NCI-H526 treated with DMSO at 0.1 percent for 48 hours (cell line): ENCODE measurements at places on chromosomes 2 and 18.

GRCh38 chr2:57693965-57694364 lies 352.6 kb upstream of the VRK2 start:
- DNase-seq, result no peak

GRCh38 chr2:190930411-190930810 lies 49.8 kb downstream of the GLS start:
- DNase-seq, result no peak

- no peak for DNase-seq
Observed at GRCh38 chr18:62499263-62499650, 23.6 kb upstream of the ZCCHC2 start.

GRCh38 chr2:43414586-43415135 lies 181.2 kb downstream of the THADA start:
- no peak for DNase-seq

DNA sequence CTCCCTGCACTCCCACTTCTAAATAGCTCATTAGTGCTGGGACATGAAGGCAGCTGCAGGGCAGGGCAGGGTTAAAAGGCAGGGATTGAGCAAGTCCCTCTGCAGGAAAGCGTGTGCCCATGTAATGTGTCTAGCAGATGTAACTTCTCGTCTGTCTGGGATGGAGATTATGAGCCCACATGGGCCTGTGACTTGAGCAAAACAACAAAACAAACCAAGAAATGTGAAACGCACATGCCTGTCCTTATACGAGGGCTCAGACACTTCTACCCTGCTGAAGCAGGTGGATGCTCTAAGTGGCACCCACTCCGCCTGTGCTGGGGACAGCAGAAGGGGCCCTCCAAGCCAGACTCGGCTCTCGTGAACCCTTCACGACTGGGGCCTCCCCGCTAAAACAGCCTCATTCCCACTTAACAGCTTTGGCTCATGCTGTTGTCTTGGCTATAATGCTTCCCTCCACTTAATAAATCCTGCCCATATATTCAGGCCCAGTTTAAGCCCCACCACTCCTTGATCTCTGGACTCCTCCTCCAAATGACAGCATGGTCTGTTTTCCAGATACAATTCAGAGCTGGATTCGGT lies 40.9 kb downstream of the TMEM247 start:
- no peak for DNase-seq

- DNase-seq, result no peak
Observed at GRCh38 chr2:9308186-9308955, 101.8 kb downstream of the ASAP2 start.

DNA sequence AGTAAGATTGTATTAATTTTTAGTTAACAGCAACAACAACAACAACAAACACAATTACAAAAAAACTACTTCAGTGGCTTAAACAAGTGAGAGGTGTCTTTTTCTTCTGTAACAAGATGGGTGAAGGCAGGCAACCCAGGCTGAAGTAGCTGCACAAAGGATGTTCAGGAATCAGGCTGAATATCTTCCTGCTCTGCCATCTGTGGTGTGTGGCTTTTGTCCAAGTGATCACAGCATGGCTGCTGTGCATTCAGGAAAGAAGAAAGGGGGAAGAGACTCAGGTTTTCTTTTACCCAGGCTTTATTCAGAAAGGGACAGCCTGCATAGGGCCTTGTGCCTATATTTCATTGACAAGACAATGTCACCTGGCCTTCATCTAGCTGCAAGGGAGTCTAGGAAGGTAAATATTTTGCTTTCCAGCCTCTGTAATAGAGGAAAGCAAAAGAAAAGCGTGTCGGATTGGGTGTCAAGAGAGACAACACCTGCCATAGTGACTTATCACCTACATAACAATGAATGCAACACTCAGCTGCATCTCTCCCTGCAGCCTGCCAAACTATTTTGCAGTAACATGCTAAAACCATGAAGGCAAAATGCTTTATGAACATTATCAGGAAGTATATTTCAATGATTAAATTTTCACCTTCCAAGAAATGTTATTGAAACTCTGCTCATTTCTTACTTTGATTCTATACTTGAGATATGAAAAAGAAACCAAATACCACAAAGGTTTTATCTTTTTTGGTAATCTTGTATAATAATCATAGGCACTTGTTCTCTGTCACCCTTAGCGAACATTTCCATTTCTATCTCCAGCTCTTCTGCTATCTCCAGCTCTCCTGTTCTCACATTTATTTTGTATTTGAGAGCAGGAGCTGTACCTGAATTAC lies 14.6 kb downstream of the G6PC2 start:
- DNase-seq, result no peak

DNA sequence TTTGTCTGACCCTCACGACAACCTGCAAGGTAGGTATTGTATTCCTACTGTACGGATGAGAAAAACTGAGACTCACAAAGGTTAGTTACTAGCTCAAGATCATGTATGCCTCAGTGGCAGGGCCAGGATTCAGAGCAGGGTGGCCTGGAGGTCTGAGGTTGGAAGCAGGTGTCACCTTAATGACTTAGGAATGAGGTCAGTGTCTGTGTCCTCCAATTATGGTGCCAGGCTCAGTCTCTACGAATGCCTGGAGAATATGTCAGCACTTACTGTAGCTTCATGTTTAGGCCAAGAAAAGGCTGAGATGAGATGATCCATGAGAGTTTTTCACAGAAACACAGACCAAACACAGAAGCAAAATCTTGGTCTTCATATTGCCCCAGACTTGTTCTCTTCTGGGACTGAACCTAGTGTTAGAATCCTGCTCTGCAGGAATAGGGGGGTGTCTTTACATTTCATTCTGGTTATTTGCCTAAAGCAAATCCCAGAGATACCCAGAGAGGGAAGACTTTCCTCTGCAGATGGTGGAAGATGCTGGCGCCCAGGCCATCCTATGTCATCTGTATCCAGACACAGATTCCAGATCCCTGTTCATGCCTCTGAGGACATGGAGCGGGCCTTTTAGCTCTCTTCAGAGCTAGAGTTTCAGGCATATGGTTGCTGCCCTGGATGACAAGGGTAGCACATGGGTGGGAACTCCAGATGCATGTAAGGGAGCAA lies 16.3 kb upstream of the RAB10 start:
- no peak for DNase-seq

GRCh38 chr2:84160453-84160852 lies 298.6 kb downstream of the SUCLG1 start:
- no peak for DNase-seq

DNA sequence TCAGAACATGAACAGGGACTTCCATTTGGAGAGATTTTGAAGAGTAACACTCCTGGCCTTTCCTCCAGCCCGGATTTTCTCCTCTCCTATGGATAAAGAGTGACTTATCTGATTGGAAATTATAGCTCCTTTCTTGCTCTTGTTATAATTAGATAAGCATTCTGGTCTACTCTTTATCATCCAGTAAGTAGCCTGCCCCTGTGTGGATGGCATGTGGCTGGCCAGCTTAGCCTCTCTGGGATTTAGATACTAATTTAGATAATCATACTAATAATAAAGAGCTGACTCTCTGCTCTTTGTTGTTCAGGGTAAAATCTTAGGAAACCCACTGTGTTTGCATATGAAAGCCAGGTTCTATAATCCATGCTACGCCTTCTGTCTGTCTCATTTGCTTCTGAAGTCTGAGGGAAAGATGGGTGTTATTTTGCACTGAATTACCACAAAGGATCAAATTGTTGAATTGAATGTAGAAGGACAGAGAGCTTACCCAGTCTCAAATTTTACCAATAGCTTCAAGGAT lies 438.8 kb downstream of the SPAG16 start:
- no peak for DNase-seq
